ENCODE measurements at places on chromosomes 5 and 9.

GRCh38 chr9:70112981-70113380, 69.3 kb downstream of the MAMDC2 start:
- DNase-seq: peak; percentile 43

- no peak for DNase-seq
These were observed 80.0 kb upstream of the C9orf72 start for GRCh38 chr9:27653246-27653645.

DNA sequence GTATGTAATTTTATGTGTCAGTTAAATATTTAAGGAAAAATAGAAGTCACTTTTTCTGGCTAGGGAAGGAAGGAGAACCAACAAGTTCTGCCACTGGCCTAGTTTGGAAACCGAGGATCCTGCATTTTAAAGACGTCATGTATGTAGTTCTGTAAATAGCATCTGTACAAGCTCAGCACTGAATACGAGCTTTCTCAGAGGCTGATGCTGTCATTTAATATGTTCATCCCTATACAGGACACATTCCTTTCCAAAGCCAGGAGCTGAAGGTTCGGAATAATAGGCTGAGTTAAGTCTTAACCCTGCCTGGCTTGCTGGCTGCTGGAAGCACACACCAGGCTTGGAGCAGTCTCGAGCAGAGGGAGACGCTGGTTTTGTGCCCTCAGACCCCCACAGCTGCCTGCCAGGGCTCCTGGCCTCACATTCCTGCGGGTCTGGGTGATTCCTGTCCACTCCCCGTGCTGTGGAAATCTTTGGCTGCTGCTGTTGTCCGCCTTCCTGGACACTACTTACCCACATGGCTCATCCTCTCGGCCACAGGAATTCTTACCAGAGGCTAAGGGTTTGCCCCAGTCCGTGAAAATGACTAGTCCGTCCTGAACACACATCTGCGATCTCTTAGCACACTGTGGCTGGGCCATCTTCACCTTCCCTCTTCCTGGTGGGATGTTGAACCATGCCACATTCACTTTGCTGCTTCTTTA, 36.6 kb downstream of the SLC46A2 start:
- no peak for DNase-seq

DNA sequence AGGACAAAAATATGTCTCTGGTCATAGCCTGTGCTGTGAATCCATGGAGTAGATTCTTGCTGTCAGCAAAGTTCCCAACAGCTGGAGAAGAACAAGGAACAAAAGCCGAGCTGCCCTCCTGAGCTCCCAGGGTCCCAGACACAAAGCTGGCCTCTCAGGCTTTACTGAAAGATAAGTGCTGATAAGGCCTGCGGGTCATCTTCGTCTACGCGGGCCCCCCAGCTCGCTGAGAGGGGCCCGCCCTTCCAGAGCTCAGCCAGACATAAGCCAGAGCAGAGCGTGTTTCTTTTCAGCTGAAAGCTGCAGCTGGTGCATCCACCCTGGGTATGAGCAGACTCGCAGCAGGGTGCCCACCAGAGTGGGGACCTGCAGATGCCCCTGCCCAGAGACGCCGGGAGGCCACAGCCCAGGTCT, 84.7 kb downstream of the HSD17B3 start:
- DNase-seq: no peak

DNA sequence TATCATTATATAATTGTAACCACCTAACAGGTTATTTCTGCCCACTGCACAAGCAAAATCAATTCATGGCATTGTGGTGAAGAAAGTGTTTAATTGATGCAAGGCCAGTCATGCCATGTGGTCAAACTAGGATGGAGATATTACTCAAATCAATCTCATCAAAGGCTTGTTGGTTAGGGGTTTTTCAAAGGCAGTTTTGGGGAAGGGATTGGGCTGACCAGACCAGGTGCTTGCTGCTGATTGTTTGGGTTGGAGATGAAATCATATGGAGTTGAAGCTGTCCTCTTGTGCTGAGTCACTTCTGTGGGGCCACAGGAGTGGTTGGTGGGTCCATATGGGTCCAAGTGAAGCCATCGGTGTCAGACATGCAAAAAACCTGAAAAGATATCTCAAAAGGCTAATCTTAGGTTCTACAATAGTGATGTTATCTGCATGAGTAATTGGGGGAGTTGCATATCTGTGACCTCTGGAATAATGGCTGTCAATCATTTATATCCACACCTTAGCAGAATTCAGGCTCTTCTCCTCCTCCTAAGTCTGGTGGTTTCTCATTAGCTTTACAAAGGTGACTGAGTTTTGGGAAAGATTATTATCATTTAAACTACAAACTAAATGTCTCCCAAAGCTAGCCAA, 44.9 kb downstream of the HMGCS1 start:
- no peak for DNase-seq

DNA sequence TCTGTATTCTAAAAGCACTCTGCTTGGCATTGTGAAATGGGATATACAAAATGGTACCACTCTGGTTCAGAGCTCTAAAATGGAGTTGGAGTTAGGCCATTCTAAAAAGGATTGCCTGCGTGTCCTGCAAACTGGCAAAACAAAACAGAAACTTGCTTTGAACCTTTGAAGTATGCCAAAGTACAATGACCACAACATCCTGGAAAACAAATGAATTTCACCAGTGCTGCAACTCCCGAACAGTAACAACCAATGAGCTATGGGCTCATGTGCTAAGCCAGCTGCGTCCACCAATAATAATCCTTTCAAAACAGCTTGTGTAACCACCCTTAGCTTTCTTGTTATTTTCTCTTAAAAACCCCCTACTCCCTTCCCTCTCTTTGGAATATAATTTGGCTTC, 88.4 kb upstream of the CXCL14 start:
- no peak for DNase-seq

DNA sequence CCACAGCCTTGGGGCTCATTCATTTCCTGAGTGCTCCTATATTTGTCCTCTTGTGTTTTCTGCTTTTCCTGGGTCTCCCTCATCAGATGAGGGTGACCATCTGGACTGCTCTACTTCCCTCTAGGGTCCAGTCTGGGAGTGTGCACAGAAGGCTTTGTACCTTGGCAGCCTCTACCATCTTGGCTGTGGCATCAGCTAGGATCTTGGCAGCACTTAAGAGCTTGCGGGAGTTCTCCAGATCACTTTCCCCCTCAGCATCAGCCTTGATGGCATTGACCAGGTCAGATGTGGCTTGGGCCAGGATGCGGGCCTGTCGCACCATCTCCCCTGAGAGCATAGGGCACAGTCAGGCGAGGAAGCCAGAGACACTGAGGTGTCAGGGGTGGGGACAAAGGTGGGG, 15.8 kb downstream of the TLN1 start:
- no peak for DNase-seq

- DNase-seq: peak; percentile 55
These were observed 80.5 kb upstream of the EPB41L4B start for GRCh38 chr9:109401169-109401989.

GRCh38 chr5:32038523-32038922, 135.6 kb downstream of the GOLPH3 start:
- no peak for DNase-seq
